ENCODE measurements at places on chromosomes 12 and 14. TPM values are rescaled to one million over a fixed set of nuclear protein-coding genes. Genes with fewer than 3 reads are reported as not detected.

DNA sequence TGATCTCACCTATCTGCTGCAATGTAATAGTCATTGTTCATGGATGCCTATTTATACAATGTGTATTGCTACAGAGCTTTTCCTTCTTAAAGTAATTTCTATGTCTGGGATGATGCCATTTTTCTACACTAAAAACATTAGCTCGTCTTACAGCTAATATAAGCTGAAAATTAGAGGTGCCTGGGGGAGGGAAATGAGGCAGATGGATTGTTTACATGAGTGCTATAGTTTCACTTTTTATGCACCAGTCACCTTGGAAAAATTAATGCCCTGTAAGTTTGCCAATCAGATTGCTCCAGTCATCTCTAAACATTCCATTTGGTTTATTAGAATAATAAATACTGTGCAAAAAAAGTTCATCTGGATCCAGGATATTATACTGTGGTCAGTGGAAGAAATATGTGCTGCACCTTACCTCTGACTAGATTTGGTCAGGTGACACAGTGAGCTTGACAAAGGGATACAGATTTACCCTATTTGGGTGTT is 436.2 kb downstream of the RAD51B start:
- DNase-seq = no peak

DNA sequence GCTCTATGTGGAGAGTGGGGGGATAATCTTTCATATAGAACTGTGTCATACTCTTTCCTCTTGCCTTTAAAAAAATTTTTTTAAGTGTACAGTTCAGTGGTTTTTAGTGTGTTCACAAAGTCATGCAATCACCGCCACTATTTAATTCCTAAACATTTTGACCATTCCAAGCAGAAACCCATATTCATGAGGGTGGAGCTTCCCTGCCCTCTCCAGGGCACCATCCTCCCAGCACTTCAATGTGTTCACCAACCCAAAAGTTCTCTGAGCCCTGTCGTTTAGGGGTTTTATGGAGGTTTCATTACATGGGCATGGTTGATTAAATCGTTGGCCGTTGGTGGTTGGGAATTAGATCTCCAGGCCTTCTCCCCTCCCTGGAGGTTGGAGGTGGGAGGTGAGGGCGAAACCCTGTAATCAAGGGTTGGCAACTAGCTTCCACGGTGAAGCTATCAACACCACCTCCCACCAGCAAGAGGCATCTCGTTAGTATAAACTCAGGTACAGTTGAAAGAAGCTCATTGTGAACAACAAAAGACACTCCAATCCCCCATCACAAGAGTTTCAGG is 42.8 kb upstream of the WNK1 start:
- no peak for DNase-seq

- no peak for DNase-seq
Observed at GRCh38 chr12:18923721-18924120, 185.8 kb downstream of the CAPZA3 start.

GRCh38 chr12:57989838-57990237 is 48.5 kb downstream of the ATP23 start:
- DNase-seq = no peak

- DNase-seq = no peak
Observed at GRCh38 chr12:3761116-3761735, 8.3 kb upstream of the CRACR2A start.

DNA sequence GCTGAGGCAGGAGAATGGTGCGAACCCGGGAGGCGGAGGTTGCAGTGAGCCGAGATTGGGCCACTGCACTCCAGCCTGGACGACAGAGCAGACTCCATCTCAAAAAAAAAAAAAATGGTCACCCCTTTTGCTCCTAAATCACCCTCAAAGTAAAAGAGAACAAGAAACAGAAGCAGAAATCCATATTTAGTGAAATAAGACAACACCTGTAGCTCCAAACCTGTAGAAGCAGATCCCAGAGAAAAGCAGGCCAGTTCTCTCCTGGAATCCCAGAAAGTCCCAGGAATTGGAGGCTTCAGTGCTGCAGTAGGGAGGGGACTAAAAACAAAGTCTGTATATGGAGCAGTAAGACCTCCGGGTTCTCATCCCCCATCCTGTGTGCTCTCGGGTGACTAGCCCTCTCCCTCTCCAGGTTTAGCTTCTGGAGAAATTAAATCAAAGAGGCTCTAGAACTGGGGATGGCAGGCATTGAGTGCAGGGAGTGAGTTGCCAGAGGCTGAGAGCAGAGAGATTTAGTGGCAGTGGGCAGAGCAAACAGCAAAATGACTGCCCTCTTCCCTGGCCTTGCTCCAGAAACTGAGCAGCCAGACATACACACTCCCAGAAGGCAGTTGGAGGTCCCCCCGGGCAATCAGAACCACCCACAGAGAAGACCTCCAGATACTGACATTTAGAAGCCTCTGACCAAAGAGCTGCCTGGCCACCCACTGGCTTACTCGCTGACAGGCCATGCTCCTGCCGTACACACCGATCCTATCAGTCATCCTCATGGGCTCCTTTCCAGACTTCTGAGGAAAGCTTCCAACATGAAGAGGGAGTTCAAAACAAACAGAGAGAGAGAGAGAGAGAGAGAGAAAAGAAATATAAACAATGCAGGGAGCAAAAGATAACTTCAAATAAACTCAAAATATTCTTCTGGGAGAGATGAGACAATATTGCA is 6.3 kb upstream of the MLXIP start:
- DNase-seq = peak; percentile 72

DNA sequence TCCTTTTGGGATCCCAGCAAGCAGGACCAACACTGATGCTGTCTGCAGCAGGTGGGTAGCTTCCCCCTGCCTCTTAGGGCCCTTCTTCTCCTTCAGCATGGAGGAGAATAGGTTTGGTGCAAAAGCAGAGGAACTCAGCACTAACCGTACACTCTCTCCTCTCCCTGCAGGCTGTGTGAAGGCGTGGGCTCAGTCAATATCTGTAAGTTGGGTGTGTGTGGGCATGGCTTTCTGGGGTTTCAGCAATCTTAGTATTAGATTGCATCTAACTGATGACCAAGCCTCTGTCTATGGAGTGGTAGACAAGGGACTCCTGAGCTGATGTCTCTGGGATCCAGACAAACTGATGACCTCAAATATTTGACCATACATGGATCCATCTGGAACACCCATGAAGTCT is 14.3 kb downstream of the KRT85 start:
- no peak for DNase-seq

DNA sequence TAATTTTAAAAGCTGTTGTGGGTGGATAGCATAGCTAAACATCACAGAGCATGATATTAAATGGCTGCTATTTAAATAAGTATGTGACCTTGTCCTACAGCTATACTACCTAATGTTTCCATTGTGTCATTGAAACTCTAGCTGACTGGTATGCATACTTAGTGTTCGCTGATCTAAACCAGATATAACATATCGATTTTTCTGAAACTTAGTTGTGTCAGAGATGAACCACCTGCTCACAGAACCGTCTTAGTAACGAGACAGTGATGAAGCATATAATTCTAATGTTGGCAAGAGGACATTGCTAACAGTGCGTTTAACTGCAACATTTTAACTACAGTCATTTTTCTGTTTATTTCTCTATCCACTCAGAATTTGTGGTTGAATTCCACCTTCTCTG is 36.1 kb upstream of the NUAK1 start:
- no peak for DNase-seq

DNA sequence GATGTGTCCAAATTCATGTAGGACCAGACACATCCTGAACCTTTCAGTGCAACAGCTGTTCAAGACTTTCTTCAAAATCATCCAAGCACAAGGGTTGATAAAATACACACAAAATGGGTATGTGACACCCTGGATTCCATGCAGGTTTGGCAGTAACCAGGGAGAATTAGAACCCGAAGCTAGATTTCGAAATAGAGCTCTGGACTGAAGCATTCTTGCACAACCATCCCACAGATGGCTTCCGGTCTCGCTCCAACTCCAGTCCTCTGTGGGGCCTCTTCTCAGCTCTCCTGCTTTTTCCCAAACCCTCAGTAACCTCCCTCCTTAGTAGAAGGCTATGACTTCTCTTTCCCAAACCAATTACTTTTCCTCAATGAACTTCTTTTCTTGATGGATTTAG is 171.3 kb downstream of the TTC7B start:
- no peak for DNase-seq

DNA sequence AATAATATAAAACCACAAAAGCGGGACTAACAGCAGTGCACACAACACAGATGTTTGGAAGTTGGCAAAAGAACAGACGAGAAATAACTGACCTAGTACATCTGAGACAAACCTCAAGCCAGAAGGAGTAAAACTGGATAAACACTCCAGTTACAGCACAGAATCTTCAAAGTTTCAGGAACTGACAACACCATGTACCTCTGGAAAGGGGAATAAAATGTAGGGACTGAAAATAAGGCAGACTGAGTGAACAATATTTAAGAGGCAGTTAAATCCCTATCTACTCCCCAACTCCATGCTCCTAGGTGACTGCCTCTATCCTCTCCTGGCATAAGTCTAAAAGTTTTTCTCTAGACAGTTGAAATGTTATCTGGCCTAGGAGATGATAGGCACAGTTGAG is 57.9 kb downstream of the ZFYVE21 start:
- no peak for DNase-seq

GRCh38 chr12:49339464-49339861 is 2.5 kb upstream of the C1QL4 start:
- DNase-seq = no peak

- peak; percentile 64 for DNase-seq
Observed at GRCh38 chr12:131608740-131609690, 101.9 kb upstream of the SFSWAP start.

DNA sequence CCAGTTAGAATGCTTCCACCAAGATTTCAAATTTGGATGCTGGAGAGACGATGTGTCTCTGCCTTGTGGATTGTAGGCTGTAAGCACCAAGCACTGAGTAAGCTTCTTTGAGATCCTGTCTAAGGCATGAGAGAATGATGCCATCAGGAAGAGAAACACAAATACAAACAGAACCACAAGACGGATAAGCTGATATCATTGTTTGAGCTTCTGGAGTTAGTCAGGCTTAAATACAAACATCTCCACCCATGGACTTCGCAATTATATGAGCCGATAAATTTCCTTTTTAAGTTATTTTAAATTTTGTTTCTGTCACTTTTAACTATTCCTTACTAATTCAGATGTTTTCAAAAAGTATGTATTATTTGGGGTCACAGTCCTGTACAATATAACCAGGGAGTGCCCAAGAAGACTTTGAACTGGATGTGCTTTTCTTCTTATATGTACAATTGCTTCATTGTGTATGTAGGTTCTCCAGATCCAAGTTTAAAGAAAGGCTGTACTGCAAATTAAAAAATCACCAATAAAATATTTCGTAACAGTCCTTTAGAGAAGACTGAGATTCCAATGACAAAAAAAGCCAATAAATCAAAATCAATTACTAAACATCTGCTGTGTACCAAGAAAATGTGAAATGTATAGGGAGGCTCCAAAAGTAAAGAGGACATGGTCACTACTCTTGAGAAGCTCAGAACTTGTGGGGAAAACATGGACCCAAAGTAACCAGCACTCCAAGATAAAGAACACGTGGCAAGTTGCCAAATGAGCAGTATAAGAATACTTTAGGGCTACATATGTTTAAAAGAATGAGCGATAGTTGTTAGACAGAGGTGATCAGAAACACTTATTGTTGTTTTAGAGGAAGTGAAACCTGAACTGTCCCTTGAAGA is 274.1 kb downstream of the ADAMTS20 start:
- DNase-seq = peak; percentile 25

DNA sequence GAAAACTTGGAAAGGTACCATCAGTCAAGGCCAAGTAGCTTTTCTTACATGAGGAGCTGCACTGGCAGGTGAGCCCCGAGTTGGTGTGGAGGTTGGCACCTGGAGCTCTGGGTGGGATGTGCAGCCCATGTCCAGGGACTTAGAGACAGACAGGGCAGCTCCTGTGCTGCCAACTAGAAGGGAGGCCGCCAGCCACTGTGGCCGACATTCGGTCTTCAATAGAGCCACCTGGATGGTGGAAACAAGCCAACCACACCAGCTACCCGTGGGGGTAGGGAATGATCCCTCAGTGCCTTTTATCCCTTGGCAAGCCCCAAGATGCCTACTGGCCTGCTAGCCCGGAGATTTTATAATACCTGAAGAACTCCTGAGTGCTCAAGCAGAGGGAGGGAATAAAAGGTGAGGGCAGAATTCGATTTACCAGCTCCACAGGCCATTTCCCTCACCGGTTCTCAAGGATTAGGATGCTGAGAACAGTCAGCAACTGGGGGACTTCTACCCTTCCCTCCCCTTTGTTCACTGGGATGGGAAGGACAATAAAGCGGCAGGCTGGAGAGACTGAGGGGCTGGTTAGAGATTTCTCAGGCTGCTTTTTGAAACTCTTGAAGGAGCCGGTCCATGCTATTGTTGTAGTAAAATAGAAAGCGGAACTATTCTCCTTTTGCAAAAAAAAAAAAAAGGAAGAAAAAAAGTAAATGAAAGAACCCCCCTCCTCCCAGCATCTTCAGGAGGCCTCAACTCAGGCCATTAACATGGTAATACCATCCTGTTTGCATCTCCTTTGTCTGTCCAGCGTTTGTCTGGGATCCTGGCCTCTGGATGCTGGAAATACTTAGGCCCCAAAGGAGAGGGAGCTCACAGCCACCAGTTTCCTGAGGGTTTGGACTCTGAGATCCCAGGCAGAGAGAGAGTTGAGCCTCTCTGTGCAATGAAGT is 321.6 kb downstream of the ZFP36L1 start:
- DNase-seq = no peak

GRCh38 chr12:105013892-105014291 is 27.8 kb downstream of the NOPCHAP1 start:
- no peak for DNase-seq

GRCh38 chr12:130658145-130658911 is 57.8 kb downstream of the RIMBP2 start:
- DNase-seq = no peak

GRCh38 chr14:105531894-105532623 is 5.7 kb downstream of the TMEM121 start:
- DNase-seq = no peak

- DNase-seq = peak; percentile 83
Observed at GRCh38 chr14:95260537-95261361, 59.0 kb downstream of the CLMN start.

DNA sequence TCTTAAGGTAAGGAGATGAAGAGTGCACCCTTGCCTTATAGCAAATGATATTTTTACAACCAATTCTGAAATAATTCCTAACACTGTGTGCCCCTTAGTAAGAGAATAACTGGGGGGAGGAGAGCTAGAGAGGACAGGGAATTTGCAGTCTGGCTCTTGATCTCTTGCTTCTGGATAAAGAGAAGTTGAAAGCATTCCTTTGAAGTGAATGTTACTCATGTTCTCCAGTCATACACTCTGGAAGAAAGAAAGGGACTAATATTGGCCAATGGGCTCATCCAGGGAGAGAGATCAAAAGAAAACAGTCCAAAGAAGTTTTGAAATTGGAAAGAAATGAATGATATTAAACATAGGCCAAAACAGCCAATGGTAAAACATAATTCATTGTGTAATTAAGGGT is 25.3 kb downstream of the C12orf75 start:
- DNase-seq = no peak

- no peak for DNase-seq
Observed at GRCh38 chr12:58668871-58669270, 251.4 kb downstream of the LRIG3 start.

Gene SRRM4
- total RNA-seq = not detected

Gene CCDC196
- not detected for total RNA-seq

Gene MIP
- not detected for total RNA-seq

Gene KRT78
- not detected for total RNA-seq

Gene GZMH
- not detected for total RNA-seq
